ENCODE measurements at places on chromosomes 4 and X.

DNA sequence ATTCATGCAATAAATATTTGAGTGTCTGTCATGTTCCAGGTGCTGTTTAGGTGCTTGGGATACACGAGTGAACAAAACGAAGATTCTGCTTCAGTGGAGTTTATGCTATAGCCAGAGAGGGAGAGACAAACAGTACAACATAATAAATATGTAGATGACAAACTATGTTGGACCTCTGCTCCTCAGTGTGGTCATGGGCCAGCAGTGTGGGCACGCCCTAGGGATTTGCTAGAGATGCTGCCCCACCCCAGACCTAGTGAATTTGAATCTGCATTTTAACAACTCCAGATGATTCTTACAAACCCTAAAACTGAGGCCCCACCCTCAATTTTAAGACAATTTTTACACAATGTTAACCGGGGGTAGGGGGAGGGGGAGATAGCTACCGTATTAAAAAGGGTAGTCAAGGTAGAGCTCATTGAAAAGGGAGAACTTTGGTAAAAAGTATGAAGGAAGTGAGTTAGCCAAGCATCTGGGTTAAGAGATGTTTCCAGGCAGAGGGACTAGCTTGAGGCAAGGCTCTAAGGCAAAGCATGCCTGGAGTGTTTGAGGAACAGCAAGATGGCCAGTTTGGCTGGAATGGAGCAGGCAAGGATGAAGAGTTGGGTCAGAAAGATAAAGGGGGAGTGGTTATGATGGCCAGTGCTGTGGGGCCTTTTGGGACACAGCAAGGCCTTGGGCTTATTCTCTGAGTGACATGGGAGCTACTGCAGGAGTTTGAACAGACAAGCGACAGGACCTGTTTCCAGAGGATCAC lies 42.4 kb downstream of the SEPSECS start:
- no peak for DNase-seq
- H3K4me1 ChIP-seq = no peaks in the 10 kb centered on the region
- no peak overlapping the region for H3K27ac ChIP-seq
- no peaks in the 10 kb centered on the region for H3K27me3 ChIP-seq
- peaks cover 20% of the 10 kb centered on the region for H3K36me3 ChIP-seq
- no peak overlapping the region for H3K4me3 ChIP-seq

DNA sequence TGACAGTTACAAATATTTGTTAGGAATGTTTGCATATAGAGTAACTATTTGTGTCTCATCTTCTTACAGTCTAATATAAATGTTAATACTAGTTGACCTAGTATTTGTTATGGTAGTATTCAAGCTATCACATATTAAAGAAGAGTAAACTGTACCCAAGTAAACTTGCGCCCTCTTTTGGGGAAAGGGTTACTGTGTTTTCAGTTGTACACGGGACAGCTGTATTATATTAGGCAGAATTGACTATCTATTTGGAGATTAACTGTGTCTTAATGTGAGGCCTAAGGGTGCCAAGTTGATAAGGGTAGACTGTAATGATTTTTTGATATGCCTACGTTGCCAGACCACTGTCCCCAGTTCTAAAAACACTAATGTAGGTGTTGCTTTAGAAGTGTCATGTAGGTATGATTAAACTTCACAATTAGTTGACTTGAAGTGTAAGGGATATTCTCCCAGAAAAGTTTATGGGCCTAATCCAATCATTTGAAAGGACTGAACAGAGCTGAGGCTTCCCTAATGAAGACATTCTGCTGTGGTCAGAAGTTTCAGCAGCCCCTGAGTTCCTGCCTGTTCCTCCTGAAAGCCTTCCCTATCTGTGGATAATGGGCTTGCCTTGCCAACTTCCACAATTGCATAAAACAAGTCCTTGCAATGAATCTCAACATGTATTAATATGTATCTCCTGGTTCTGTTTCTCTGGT lies 172.8 kb upstream of the CXCL13 start:
- peaks cover 5% of the 10 kb centered on the region for H3K4me1 ChIP-seq
- H3K4me3 ChIP-seq = no peak overlapping the region
- H3K36me3 ChIP-seq = no peaks in the 10 kb centered on the region
- DNase-seq = no peak

DNA sequence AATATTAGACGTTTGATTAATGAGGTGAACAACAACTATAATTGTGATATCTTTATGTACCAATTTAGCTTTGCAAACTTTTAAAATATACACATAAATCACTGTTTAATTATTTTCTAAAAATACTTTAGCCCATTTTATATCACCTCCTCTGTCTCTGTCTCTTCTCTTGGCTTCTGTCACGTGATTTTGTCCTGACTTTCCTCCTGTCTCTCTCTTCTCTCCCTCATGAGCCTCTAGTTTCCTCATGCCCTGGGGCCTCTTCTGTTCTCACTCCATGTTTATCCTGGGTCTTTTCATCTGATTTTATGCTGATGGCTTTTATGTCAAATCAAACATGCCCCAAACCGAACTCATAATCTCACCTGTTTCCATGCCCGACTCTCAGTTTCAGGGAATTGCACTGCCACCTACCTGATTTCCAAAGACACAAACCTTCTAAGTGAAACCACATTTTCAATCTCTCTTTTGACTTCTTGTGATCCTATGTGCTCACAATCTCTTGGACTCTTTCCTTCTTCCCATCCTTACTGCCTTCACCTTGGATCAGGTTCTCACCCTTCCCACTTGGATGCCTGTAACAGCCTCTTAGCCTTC lies 303.0 kb upstream of the GALNT7 start:
- H3K4me1 ChIP-seq = no peaks in the 10 kb centered on the region
- no peak overlapping the region for H3K4me3 ChIP-seq
- H3K36me3 ChIP-seq = no peaks in the 10 kb centered on the region
- no peak overlapping the region for H3K27ac ChIP-seq
- H3K27me3 ChIP-seq = no peaks in the 10 kb centered on the region
- DNase-seq = no peak

DNA sequence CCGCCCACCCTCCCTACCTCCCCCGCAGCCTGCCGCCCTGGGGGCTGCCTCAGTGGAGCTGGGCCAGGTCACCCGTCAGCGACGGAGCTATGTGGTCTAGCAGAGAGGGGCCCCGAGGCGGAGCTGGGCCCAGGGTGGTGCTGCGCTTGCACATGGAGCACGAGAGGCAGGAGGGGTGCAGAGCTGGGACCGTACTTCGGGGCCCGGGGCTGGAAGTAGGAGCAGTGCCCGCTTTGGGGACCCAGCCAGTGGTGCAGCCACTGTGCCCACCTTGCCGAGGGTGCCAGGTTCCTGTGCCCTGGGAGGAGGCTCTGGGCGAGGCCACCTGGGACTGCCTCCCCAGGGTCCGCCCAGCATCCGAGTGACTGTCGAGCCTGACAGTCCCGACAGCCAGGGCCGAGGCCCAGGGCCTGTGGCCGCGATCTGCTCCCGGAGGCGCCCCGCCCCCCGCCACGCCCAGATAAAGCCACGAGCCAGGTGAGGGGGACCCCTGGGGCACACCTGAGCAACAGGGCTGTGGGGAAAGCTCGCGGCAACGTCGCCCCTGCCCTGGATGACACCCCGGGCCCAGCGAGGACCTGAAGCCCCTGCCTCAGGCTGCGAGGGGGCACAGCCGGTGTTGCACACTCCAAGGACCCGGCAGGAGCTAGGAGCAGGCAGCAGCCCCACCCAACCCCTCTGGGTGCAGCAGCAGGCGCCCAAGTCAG lies 117.5 kb downstream of the DNAAF6 start:
- no peak for DNase-seq
- H3K27me3 ChIP-seq = no peaks in the 10 kb centered on the region
- no peak overlapping the region for H3K27ac ChIP-seq
- no peaks in the 10 kb centered on the region for H3K36me3 ChIP-seq
- H3K4me3 ChIP-seq = no peak overlapping the region

DNA sequence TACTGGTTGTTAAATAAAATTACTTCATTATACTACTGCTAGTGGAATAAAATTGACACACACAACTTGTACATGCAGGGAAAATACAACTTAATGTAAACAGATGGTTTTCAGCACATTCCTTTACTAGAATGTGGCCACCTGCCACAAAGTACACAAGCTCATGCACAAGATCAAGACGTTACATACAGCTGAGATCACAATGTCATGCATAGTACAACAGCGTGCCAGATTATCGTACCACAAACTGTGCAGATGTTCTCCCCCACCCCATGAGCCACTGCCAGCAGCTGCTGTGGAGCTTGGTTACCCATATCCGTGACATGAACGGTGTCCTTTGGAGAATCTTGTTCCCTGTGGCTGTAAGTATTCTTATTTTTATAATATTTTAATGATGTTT lies 27.7 kb downstream of the FBXO8 start:
- H3K4me3 ChIP-seq = no peak overlapping the region
- no peak overlapping the region for H3K27ac ChIP-seq
- no peaks in the 10 kb centered on the region for H3K36me3 ChIP-seq
- no peak for DNase-seq

Data from tibial nerve (tissue), 4 donors.